Cardiac septum (tissue), 1 donor: ENCODE measurements at places on chromosomes 4 and X. TPM values are rescaled to one million over a fixed set of nuclear protein-coding genes. Genes with fewer than 3 reads are reported as not detected.

- DNase-seq, result peak; percentile 88
Observed at GRCh38 chrX:40108959-40109287, 11.2 kb upstream of the BCOR start.

DNA sequence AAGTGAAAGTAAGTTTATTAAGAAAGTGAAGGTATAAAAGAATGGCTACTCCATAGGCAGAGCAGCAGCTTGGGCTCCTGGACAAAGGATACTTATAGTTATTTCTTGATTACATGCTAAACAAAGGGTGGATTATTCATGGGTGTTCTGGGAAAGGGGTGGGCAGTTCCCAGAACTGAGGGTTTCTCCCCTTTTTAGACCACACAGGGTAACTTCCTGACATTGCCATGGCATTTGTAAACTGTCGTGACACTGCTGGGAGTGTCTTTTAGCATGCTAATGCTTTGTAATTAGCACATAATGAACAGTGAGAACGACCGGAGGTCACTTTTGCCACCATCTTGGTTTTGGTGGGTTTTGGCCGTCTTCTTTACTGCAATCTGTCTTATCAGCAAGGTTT lies 557.6 kb downstream of the SPRY1 start:
- no peak for DNase-seq

- DNase-seq, result peak; percentile 83
Observed at GRCh38 chrX:135974279-135974856, 580 bp upstream of the MMGT1 start.

DNA sequence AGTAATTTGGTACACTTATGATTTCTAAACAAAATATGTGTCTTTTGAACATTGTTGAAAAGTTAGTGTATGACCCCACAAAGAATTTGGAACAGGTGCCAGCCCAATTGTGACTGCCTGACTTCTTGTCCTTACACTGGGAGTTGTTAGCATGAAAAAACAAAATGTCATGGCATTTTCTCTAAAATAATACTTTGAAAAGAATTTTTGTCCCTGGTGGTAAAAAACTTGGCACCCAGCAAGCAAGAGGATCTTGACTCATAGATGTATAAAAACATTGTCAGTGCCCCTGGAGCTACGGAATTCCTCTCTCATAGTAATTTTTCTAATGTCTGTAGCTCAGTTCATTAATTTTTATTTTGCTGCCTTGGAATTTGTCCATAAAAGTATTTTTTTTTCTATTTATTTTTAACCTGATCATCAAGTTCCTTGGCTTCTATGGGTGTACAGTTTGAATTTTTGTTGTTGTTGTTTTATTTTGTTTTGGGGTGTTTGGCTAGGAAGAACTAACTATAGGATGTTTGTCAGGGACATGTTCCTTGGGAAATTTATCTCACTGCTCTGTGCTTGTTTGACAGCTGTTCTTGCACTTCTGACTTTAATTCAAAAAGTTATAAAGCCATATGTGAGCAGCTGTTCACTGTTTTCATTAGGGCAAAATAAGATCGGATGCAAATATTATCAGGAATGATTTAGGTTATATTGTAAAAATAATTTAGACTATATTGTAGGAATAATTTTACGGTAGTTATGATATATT lies 95.4 kb upstream of the NUDT6 start:
- DNase-seq, result no peak

GRCh38 chrX:103730147-103730795 lies 19.6 kb downstream of the TMEM31 start:
- DNase-seq, result peak; percentile 62

GRCh38 chrX:96436105-96436504 lies 248.5 kb upstream of the DIAPH2 start:
- no peak for DNase-seq

DNA sequence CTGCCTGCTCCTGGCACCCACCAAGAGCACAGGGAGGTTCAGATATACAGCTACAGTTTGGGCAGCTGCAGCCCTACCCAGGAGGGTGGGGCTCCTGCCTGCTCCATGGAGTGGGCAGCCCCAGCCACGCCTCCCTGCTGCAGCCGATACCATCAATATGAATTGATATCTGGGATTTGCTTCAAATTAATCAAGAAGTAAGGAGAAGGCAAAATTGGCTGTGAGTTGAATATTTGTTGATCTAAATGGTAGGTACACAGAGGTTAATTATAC lies 31.2 kb upstream of the ZNF280C start:
- no peak for DNase-seq

DNA sequence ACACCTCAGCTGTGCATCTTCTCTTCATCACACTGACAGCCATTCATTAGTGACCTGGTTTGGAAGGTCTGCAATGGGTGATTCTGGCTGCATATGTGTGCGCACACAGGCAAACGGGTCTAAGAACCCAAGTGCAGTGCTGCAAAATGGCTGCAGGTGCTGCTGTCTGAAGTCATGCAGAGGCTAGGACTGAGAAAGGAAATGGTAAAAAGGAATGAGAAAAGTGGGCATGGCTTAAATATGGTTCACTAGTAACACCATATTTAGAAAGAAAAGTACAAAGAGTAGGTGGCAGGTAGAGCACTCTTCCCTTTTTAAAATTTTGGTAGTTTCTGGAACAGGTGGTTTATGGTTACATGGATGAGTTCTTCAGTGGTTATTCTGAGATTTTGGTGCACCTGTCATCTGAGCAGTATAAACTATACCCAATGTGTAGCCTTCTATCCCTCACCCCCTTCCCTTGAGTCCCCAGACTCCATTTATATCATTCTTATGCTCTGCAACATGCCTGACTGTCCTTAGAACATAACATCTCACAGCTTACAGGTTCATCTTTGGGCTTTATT lies 78.4 kb downstream of the CCNG2 start:
- DNase-seq, result no peak

GRCh38 chr4:153589703-153590595 lies 94.1 kb upstream of the TLR2 start:
- no peak for DNase-seq

DNA sequence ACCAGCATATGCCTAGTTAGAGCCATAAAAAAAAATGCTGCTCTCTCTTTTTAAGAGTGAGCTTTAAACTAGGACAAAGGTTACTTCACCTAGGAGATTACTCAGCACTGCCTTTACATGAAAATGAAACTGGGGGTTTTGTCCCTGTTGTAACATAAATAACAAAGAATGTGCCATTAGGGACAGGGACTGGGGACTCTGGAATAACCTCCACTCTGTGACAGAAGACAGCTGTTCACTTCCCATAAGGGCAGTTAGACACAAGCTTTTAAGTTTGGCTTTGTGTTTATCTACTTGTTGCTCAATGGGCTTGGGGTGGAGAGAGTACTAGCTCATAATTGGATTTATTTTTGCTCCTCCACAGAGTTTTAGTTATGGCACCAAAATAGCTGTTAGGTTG lies 11.9 kb downstream of the ENPEP start:
- no peak for DNase-seq

DNA sequence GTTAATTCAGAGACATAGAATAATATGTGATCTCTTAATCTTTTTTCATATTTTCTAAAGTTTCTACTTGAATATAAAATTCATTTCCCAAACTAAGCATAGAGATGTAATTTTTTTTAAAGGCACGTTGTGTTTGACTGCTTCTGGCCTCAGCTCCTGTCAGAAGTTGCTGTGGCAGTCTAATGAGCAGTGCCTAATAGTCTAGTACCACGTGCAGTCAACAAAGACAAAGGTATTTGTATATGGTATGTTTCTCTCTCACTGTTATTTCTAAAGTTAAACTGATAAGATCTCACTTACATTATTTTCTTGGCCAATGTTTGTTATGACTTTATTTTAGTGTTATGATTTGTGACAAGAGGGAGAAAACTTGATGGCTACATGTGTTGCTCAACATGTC lies 48.6 kb upstream of the MCUB start:
- DNase-seq, result no peak

- no peak for DNase-seq
Observed at GRCh38 chr4:70704931-70705182, 16.5 kb downstream of the UTP3 start.

GRCh38 chr4:39700554-39700953 lies 2.6 kb downstream of the UBE2K start:
- no peak for DNase-seq

- no peak for DNase-seq
Observed at GRCh38 chr4:17785858-17786257, 4.4 kb upstream of the FAM184B start.

DNA sequence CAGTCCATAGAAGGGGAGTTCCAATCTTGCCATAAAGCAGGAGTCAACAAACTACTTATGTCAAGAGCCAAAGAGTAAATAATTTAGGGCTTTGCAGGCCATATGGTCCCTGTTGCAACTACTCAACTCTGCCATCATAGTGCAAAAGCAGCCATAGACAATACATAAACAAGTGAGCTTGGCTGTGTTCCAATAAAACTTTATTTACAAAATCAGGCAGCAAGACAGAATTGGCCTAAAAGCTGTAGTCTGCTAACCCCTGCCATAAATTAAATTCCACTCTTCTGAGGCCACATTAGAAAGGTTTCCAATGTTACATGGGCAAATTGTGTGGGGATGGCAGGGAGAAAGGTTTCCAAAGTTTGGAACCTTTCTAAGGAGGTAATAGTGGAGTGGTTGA lies 14.7 kb downstream of the TRMT2B start:
- DNase-seq, result no peak

DNA sequence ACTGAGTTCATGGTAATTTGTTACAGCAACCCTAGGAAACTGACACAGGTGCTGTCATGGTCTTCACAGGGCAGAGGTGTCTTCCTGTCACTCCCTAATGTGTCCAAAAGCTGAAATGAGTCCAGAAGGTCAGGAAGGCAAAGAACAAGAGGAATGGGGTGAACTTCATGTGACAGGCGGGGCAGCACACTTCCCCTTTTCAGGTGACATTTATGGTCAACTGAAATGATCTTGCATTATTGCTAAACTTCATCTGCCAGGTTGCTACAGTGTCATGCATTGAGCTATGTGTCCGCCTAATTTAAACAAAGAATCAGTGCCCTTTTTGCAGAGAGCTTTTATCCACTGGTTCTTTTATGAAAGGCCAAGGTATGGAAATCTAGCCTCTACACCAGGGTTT lies 15.9 kb upstream of the CCDC149 start:
- no peak for DNase-seq

GRCh38 chrX:129781134-129781672 lies 1.5 kb downstream of the SASH3 start:
- peak; percentile 75 for DNase-seq

DNA sequence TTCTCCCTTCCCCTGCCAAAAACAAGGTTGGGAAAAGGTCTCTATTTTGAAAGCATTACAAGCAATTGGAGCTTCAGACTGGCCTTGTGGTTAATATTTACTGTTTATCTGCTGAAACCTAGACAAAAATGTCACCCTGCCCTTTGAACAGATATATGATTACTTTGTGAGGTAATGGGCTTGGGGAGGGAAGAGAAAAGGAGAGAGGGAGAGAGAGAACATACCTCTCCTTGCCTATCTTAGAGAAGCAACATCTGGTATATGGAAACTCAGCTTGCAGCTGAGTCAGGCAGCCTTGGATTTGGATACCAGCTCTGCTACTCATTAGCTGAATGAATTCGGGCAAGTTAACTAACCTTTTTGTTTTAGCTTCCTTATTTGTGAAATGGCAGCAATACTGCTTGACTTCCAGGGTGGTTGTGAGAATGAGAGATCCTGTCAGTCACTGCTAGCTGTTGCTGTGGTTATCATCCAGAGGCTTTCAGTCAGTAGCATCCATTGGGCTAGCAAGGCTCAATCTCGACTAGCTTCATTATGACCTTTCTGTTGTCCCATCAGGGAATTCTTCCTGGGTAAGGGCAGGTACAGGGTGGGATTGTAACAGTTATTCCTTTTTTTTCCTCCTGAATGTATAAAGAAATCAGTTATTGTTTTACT lies 41.1 kb downstream of the ZFX start:
- no peak for DNase-seq

GRCh38 chr4:163959932-163960331 lies 465.4 kb downstream of the TMA16 start:
- DNase-seq, result no peak

DNA sequence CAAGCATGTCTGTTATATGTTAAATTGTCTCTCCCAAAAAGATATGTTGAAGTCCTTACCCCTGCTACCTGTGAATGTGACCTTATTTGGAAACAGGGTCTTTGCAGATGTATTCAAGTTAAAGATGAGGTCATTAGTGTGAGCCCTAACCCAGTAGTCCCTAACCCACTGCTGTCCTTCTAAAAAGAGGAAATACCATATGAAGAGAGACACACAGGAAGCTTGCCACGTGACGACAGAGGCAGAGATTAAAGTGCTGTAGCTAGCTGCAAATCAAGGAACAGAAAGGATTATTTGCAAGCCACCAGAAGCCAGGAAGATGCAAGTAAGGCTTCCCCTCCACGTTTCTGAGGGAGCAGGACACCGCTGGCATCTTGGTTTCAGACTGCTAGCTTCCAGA lies 150.1 kb downstream of the HNRNPD start:
- DNase-seq, result peak; percentile 79

GRCh38 chr4:108109997-108110416 lies 58.7 kb downstream of the LEF1 start:
- no peak for DNase-seq

GRCh38 chr4:53913771-53914170 lies 150.6 kb downstream of the CHIC2 start:
- DNase-seq, result no peak

GRCh38 chrX:129540068-129540653 lies at the start of gene OCRL:
TSS of gene OCRL (plus strand) at chrX:129540259. CDS start at chrX:129540440, 181 bp downstream.
- peak; percentile 84 for DNase-seq

GRCh38 chr4:93469560-93469959 lies 359.0 kb upstream of the ATOH1 start:
- DNase-seq, result no peak

- no peak for DNase-seq
Observed at GRCh38 chr4:95158626-95159025, 390.1 kb downstream of the UNC5C start.

- DNase-seq, result no peak
Observed at GRCh38 chr4:125527681-125528080, 212.9 kb downstream of the FAT4 start.

- DNase-seq, result no peak
Observed at GRCh38 chrX:10936976-10937375, 174.2 kb upstream of the HCCS start.

Gene PCYT1B
- 0.27 TPM for total RNA-seq

Gene PDZD4
- total RNA-seq, result 4.1 TPM

Gene RADX
- total RNA-seq, result 1.0 TPM

Gene ARX
- not detected for total RNA-seq

Gene DLG3
- 10.9 TPM for total RNA-seq

Gene BEX1
- total RNA-seq, result 4.1 TPM

Gene PAGE1
- not detected for total RNA-seq

Gene SPARCL1
- total RNA-seq, result 202 TPM

Gene KLHL4
- 2.0 TPM for total RNA-seq

Gene NOX1
- not detected for total RNA-seq

Gene AREG
- total RNA-seq, result 7.8 TPM

Gene MAGIX
- total RNA-seq, result 3.4 TPM

Gene TCEAL9
- total RNA-seq, result 28.6 TPM

Gene ADAM29
- total RNA-seq, result not detected

Gene RTL3
- total RNA-seq, result 0.24 TPM

Gene HAND2
- 161 TPM for total RNA-seq

Gene COL4A5
- 14.0 TPM for total RNA-seq

Gene MSX1
- total RNA-seq, result 5.0 TPM

Gene SMR3B
- not detected for total RNA-seq
